Germinal center (tissue), 1 donor: ENCODE measurements at places on chromosomes 2 and 18.

DNA sequence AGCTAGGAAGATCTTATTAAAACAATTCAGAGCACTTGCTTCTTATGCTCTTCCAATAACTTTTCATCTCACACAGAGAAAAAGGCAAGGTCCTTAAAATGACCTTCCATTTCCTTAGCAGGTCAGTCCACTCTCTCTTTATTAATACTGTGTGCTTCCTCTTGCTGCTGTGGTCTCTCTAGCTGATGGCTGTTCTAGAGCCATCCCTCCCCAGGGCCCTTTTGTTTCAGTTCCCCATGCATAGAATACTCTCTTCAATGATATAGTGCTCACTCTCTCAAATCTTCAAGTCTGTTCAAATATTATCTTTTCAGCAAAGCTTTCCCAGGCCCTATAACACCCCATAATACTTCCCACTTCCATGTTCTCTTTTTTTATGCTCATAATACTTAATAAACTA lies 469.3 kb downstream of the METTL4 start:
- no peak for DNase-seq

DNA sequence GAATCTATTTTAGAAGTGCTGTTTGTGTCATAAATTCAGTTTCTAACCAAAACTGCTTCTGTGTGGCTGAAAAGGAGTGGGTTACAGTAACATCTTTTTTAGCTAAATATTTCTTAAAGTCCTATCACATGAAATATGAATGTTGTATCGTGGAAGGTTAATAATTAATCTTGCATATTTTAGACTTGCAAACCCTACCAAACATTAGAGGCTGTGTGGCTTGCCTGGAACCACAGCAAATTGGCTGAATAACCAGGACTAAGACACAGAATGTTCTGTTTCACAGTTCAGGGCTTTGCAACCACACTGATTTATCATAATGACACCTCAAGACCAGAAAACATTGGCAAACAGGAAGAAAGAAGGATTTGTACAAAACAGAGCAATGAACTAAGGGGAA lies 208.9 kb upstream of the CNTNAP5 start:
- DNase-seq, result no peak

DNA sequence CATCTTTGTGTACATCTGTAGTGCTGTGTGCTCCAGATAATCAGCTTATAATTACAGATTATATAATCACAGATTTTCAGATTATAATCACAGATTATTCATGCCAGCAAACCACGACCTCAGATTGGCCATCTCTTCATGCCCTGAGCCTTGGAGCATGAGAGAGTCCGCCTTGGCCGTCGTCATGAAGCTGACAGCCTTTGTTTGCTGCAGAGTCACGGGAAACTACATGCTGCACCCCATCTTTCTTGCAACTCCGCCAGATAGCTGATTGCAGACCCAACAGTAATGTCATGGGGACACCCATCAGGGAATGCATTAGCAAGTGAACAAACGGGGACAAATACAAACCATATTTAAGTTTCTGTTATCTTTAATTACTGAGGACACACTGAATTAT lies 7.3 kb downstream of the TMEM178A start:
- no peak for DNase-seq

DNA sequence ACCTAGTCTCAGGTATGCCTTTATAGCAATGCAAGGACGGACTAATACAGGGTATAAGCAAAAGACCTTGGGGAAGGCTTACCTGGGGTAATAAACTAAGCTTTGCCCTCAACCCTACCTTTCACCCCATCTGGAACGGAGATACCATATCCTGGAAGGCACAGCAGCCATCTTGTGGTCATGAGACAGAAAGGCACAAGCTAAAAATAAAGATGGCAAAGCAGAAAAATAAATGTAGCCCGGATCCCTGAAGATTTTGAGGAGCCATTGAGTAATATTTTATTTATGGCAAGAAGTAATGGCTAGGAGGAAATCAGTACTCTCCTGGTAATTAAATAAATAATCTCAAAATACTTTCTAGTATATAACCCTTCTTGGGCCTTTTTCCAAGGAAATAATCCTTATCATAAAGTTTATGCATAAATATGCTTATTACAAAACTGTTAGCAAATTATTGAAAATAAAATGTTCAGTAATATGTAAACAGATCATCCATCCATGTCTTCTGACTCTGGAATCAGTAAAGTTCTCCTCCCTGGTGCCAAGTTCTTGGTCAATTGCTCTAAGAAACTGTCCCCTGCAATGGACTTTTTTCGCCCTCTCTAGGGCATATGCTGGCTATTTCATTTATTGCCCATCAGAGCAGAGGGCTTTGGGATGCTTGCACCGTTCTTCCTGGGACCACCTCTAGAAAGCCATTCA lies 198.7 kb downstream of the SPP2 start:
- DNase-seq, result no peak

GRCh38 chr2:12727641-12728040 lies 10.9 kb downstream of the TRIB2 start:
- no peak for DNase-seq

DNA sequence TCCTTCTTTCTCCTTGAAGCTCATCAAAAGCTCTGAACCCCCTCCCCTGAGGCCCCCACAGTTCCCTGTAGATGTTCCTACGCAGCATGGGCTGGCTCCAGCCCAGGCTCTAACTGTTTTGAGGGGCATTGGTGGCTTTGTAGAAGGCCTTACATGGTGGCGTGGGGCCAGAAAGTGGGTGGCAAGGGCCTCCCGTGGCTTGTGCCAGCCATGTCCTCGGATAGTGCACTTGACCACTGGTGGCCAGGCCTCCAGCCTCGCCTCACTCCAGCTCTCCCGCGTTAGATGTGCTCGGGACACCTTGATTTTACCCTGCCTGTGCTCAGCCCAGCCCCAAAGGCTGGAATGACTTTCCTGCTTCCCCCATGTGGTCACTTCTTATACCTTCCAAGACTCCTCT lies 92.9 kb downstream of the TWIST2 start:
- no peak for DNase-seq

- no peak for DNase-seq
Observed at GRCh38 chr2:118044103-118044716, 30.3 kb upstream of the CCDC93 start.

- DNase-seq, result peak; percentile 13
Observed at GRCh38 chr2:38037757-38038621, 38.0 kb downstream of the CYP1B1 start.

DNA sequence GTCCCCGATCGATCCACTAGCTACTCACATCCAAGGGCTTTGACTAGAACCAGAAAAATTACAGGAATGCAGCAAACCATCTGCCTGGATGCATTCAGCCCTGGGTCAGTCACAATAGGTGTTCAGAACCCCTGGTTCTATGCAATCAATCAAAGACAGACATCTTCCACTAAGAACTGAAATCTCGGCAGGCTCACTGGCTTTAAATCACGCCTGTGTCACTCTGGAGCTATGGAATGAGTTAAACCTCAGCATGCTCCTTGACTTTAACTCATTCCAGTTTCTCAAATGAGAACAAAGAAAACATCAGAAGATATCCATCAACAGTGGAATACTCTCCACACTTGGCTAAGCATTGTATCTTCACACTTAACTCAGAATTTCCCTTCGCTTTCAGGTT lies 68.1 kb upstream of the SPTBN1 start:
- no peak for DNase-seq

DNA sequence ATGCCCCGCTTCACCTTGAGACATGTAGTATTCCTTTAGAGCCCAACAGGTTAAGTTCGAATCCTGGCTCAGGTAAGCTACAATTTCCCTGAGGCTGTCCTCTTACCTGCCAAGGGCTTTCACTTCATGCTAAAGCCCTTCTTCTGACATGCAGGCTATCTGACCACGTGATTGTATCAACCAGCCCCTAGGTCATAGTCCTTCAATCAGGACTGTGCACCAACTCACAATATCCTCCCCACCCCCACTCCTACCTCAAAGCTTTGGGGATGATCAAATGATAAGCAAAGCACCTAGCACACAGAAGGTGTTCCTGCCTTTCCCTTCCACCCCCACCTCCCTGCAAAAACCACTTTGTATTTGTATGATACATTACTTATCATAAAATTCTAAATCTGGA lies 78.9 kb downstream of the AAK1 start:
- no peak for DNase-seq

DNA sequence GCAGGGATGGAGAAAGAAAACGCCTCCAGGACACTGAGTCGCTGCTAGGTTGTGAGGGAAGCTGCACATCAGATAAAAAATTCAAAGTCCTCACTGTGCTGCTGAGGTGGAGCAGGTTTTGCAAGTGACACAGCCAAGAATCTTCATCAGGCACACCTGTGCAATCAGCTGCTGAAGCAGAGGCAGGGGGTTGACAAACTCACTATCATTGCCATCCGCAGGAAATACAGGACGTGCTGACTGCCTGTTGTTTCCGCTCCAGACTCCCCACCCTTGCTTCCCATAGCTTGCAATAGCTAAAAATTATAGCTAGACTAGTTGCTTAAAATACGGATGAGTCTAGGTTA lies 147.8 kb upstream of the FHL2 start:
- no peak for DNase-seq

DNA sequence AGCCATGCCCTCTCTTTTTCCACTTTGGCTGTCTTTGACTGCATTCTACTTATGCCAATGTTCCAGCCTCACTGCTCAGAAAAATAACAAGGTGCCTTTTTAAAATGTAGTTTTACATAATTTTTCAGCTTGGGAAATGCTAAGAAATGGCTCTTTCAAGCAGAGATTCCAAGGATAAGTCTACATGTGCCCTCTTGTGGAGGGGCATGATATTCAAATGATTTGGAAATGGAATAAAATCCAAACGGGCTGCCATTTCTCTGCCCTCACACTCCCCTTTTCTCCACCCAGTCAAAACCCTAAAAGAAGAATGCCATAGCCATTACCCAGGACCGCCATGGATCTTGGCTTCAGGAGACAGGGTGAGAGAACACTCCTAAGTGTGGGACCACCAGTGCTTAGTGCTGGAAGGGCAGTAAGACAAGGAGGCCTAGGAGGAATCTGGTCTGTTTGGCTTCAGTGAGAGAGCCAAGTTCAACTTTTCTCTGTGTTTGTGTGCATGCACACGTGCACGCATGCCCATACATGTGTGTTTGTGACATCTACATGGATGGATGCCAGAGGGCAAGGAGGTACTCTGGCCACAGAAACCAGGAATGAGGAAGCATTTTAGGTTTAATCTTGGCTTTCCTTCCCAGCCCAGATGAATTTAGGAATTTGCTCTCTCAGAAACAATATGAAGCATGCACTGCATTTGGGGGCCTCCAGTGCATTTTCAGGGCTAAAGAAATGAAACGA lies 174.0 kb upstream of the SLC14A2 start:
- no peak for DNase-seq

- no peak for DNase-seq
Observed at GRCh38 chr2:59761966-59762365, 791.5 kb downstream of the BCL11A start.

- peak; percentile 2 for DNase-seq
Observed at GRCh38 chr2:148936857-148937450, 61.9 kb downstream of the KIF5C start.

DNA sequence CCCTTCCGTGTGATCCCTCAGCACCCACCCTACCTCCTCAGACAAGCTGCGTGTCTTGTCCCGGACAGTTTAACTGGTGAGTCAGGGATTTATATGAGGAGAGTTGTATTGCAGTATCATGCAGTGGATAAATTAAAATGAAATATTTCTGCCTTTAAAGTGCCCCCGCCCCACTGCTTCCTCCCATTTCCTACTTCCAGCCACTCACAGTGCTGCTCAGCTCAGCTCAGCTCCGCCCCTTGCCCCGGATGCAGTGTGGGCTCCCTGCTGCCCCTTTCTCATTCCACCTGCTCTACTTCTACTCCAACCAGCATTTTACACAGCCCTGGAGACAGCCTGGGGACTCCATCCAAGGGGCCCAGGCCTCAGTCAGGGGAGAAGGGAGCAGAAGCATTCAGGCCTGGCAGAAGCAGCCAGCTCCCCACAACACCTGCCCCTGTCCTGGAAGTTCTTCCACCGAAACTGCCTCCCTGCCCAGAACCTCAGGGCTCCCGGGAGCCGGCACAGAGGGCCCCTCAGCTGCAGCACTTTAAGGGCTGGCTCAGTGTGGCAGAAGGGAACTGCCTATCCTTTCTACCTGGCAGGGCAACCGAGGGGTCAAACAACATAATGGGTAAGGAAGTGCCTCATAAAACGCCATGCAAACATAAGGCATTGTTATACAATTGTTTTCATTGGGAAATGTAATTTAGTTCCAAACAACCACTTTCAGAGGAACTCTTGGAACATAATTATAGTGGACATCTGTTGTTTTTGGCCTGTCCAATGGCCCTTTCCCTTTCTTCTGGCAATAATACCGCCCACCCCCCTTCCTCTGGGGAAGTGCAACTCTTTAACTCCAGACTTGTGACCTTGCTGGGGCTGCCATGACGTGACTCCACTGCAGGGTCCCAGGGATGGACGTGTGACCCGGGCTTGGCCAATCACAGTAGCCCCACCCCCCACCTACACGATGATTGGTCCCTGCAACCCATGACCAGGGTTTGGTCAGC lies 102.3 kb downstream of the LIPG start:
- no peak for DNase-seq

DNA sequence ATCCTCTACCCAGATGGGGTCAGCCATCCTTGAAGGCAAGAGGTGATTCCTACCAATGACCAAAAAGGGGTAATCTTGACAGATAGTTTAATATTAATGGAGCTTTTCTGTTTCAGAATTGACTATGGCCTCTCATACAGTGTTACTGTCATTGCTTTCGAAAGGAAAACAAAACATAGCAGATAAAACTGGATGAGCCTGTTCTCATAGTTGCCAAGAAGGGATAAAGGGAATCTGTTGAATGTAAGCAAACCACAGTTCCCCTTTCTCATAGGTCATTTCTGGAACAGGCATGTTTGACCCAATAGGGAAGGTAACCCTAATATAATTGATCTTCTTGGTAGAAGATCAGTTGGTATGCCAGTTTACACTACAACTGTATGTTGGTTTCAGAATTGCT lies 1.6 kb downstream of the RAB27B start:
- DNase-seq, result no peak

- DNase-seq, result no peak
Observed at GRCh38 chr2:195296490-195296889, 360.5 kb upstream of the SLC39A10 start.

DNA sequence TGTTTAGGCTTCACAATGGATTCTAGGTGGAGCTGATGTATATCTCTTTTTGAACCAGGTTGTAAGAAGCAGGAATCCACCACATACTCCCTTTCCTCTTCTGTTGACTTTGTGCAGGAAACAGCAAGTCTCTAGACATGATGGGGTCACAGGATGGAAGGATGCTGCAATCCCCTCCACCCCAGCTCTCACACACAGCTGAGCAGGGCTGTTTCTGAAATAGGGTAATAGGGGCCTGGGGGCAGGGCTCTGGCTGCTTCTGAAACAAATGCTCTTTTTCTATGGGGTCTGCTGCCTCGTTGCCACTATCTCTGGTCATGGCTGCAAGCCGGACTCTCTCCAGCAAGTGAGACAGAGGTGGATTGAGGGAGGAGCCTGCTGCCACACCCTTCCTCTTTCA lies 148.9 kb downstream of the SOX11 start:
- DNase-seq, result no peak

- no peak for DNase-seq
Observed at GRCh38 chr2:231191896-231192872, 6.2 kb upstream of the ARMC9 start.
